ENCODE measurements at places on chromosomes 6 and 20.

- DNase-seq, result no peak
Measured at GRCh38 chr6:167647306-167647705, 179.4 kb upstream of the AFDN start.

DNA sequence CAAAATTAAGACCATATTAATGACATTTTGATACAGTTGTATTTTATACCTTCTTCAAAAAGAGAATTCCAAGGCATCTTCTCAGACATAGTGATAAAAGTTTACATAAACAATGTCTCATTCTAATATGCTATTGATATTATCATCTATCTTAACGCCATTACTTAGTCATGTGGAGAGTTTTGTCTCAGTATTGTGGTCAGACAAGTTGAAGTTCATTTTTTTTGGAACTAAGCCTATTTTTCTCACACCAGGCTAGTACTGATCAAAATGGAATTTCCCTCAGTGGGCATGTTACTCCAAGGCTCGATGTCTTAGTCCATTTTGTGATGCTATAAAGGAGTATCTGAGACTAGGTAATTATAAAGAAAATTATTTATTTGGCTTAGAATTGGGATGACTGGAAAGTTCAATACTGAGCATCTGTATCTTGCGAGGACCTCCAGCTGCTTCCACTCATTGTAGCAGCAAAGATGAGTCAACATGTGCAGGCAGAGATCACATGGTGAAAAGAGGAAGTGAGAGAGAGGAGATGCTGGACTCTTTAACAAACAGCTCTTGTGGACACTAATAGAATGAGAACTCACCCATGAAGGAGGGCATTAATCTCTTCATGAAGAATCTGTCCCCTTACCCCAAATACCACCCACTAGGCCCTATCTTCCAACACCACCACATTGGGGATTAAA, 825.5 kb upstream of the MANEA start:
- no peak for DNase-seq

DNA sequence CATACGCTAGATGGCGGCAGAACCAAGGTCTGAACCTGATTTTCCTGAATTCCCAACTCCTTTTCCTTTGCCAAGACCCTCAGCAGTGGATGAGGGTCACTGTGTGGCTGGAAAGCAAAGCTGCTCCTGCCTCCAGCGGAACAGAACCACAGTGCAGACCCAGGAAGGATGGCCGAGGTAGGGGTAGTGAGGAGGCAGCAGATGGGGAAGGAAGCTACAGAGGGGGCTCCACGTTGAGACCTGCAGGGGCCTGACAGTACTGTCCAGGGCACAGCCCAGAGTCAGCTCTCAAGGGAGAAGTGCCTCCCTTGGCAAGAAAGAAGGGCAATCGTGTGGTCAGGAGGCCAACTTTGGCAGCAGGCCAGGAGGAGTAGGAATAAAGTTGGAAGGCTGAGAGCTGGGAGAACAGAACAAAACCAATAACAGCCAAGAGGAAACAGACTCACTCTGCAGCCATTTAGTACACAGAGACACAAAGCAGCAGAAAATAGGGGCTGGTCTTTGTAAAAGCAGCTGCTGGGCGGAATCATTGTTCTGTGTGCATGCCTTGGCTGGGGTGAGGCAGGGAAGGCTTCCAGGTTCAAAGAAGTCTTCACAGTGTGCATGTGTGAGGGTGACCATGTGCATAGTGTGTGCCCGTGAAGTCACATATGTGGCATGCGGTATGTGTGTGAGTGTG, 3.1 kb downstream of the GABRR2 start:
- DNase-seq, result peak; percentile 48

- DNase-seq, result no peak
Measured at GRCh38 chr6:53375847-53376246, 27.1 kb upstream of the ELOVL5 start.

DNA sequence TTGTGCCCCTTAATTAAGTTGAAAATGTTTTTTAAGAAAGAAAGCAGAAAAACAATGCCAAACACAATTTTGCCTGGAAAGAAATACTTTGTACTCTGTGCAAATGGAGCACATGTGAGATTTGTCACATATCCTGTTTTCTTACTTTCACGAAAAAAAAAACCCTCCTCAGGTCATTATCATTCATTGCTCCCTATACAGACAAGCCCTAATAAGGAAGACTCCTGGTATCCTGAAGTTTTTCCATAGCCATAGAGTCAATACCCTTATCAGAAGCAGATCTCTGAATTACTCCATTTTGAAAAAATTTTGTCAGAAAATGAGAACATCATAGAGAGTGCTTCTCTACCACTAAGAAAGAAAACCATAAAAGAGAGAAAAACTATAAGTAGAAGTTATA, 14.0 kb upstream of the NT5E start:
- no peak for DNase-seq

GRCh38 chr20:50969912-50970311, 11.3 kb downstream of the MOCS3 start:
- DNase-seq, result no peak
